Left renal pelvis (tissue), 4 donors: ENCODE measurements at places on chromosomes 3 and 15. TPM values are rescaled to one million over a fixed set of nuclear protein-coding genes. Genes with fewer than 3 reads are reported as not detected.

Gene NEK4
- polyA plus RNA-seq: 30.7 TPM

Gene PLA2G4F
- polyA plus RNA-seq: 36.7 TPM

Gene BRPF1
- 19.4 TPM for polyA plus RNA-seq

Gene ADGRG7
- not detected for polyA plus RNA-seq

Gene ANKDD1A
- 7.6 TPM for polyA plus RNA-seq

GRCh38 chr3:27730774-27731659, 8.9 kb upstream of the EOMES start:
- no peak for DNase-seq

DNA sequence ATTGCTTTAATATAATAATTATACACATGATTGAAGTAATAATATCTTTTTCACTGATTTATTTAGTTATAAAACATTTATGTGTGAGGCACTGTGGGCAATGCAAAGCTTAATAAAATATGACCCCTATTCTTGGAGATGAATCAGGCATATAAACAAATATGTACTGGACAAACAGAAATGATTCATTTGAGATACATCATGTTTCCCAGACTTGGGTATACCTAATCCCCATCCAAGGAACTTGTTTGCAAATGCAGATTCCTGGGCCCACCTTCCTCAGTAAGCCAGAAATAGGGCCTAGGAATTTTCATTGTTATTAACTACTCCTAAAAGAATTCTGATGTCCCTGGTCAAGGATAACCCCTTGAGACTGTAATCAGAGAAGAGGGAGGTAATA, 184.2 kb downstream of the CHL1 start:
- no peak for DNase-seq

DNA sequence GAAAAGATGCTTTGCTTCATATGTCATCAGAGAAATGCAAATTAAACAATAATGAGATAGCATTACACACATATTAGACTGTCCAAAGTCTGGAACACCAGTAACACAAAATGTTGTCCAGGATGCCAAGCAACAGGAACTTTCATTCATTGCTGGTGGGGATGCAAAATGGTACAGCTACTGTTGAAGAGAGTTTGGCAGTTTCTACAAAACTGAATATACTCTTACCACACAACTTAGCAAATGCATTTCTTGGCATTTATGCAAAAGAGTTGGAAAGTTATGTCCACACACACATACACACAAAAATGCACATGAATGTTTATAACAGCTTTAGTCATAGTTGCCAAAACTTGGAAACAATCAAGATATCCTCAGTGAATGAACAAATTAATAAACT, 195.2 kb upstream of the MME start:
- DNase-seq: no peak

DNA sequence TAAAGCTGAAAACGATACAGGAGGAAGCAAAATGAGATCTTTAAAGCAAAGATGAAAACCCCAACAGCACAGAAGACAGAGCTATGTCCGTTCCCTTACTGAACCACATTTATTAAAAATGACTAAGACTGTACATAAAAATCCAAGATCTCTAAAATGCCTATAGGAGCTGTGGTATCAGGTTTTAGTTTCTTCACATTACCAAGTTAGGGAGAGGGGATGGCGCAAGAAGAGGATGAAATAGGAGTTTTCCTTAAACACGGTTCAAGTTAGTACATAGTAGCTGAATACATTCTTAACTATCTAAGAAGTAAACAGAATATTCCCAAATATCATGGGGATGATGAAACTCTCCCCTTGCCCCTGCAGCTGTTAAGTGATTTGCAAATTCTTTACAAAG, 6.3 kb downstream of the EOMES start:
- no peak for DNase-seq

DNA sequence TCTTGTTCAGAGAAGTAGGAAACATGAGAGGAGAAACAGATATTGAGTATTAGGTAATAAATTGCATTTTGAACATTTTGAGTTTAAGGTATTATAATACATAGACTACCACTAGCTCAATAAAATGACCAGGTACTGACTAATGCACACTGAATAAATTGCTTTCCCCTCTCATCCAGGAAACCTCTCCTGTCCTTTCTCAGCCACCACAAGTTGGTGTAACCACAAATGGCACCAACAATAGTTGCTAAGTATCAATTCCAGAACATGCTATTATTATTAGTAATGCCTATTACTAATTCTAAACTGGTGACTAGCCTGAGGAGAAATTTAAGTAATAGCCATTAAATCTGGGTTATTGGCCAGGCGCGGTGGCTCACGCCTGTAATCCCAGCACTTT, 47.3 kb upstream of the XRN1 start:
- no peak for DNase-seq

- DNase-seq: no peak
Measured at GRCh38 chr3:109109574-109109973, 8.4 kb downstream of the MORC1 start.

DNA sequence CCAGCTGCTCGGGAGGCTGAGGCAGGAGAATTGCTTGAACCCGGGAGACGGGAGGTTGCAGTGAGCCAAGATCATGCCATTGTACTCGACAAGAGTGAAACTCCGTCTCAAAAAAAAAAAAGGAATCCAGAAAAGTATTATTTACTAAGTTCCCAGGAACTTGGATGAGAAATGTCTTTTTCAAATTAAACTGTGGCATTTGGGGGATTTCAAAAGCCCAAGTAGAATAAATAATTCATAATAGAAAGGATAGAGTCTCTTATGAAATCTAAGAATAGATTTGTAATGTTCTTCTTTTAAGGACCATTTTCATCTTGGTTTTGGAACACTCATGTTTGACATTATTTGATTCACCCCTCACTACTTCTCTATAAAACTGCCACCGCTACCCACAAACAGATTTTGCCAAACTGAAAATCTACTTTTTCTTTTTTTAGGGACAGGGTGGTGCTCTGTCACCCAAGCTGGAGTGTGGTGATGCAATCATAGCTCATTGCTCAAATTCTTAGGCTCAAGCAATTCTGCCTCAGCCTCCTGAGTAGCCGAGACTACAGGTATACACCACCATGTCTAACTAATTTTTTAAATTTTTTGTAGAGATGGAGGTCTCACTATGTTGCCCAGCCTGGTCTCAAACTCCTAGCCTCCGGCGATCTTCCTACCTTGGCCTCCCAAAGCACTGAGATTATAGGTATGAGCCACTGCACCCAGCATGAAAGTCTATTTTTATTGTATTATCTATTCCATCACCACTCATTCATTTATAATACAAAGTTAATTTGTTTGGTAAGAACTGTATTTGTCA, 99.3 kb downstream of the SENP2 start:
- no peak for DNase-seq

GRCh38 chr3:4656059-4656458, 162.9 kb downstream of the ITPR1 start:
- DNase-seq: peak; percentile 52

GRCh38 chr15:49467746-49468480, 44.9 kb downstream of the FGF7 start:
- DNase-seq: no peak

DNA sequence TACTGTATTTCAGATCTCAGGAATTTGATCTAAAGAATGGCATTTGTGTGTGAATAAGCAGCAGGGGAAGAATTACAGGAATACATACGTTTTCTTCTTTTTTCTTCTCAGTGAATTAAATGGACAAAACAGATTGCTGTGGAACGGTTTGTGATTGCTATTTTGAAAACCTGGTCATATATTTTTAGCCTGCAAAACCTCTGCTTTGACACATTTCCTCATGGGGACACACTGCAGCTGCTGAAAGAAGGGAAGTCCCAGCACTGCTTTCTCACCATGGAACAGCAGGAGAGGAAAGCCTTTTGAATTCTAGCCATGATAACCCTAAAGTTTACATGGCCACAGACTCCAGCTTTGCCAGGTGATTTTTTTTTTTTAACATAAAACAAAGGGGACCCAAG, 315.0 kb downstream of the OXSM start:
- no peak for DNase-seq

DNA sequence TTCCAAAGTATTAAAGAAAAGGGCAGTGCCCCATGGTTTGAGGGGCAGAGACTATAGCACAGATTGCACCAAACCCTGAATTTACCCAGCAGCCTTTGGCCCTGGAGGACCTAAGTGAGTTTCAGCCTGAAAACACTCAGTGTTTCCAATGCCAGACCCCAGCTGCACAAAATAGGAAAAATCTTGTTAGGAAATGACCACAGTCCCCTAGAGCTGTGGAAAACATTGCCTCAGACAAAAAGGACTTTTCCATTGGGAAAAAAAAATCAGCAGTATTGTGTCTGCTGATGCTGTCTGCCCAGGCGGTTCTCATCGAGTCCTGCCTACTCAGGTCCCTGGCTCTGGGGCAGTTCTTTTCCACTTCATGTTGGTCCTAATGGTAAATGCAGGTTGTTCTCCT, 121.7 kb upstream of the DLG1 start:
- no peak for DNase-seq

DNA sequence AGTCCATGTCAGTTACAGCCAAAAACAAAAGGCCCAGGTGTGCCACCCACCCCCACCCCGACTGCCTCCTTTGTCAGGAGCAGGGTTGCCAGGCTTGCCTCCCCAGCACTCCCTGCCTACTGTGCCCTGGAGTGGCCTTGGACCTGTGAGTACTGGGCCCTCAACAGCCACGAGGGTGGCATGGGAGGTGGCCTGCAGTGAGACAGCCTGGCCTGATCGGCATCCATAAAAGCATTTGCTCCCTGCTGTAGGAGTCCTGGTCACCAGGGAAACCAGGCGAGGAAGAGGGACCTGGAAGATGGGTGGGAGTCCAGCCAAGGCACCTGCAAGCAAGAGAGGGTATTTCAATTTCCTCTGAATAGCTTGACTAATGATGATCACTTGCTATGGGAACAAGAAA, 56.4 kb upstream of the KCNMB2 start:
- no peak for DNase-seq

DNA sequence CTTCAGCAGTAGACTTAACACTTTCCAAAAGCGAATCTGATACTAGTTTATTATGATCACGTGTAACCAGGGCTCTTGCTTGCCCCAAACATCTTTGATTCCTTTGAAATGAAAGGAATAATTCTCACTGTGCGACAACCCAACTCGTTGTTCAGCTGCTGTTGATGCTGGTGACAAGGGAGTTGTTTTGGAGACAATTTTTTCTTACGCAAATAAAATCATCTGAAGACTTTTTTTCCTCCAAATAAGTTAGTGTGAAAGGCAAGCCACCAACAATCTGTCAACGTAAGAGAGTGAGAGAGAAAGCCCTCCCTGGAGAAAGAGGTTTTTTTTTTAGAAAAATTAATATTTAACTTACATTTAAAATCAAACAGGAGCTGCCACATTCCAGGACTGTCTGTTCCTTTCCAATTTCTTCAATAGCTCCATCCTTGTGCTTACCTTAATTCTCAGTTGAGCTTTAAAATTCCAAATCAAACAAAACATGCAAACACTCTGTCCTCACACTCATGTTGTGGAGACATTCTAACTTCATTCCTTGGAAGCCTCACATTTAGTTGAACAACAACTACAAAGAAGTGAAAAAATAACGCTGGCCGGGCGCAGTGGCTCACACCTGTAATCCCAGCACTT, 4.9 kb upstream of the P3H2 start:
- DNase-seq: no peak

DNA sequence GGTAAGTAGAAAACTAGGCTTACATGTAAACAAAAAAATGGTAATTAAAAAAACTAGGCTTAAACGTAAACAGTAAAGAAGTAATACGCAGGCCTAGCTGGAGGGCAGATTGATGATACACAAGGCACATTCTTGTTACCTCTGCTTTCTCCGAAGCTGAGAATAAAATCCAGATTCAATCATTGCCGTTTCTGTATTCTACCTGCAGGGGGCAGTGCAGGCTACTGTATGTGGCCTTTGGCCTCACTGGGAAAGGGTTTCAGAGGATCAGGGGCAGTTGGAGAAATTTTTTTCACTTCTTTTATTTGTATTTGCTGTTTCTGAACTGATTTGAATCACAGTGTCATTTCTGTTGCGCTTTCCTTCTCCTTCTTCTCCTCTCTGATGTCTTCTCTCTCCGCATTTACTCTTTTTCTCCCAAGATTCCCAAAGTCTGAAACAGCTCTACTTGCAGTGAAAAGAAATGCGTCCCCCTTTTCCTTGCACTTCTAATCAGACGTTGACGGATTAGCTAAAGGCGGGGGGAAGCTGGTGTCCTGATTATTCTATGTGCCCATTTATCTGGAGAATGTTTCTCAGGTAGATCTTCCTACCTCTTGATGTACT, 67.1 kb upstream of the MCTP2 start:
- peak; percentile 41 for DNase-seq
